Metanephros (tissue), 2 donors: ENCODE measurements at places on chromosomes 11 and 22. TPM values are rescaled to one million over a fixed set of nuclear protein-coding genes. Genes with fewer than 3 reads are reported as not detected.

Gene DEFB131B
- total RNA-seq = not detected

Gene MRPL16
- 36.0 TPM for total RNA-seq

Gene PACSIN2
- total RNA-seq = 40.3 TPM

Gene MUC6
- total RNA-seq = 5.0 TPM

Gene P2RY6
- total RNA-seq = 1.5 TPM

Gene RASD2
- 1.2 TPM for total RNA-seq

Gene PANX3
- total RNA-seq = not detected

Gene FRMD8
- total RNA-seq = 27.0 TPM

Gene PDE2A
- total RNA-seq = 26.7 TPM

Gene NRIP3
- total RNA-seq = 1.3 TPM

Gene SYT12
- total RNA-seq = 0.18 TPM

Gene RCOR2
- total RNA-seq = 4.1 TPM

Gene GGTLC2
- 0.29 TPM for total RNA-seq

Gene CRYBB2
- total RNA-seq = not detected

Gene YPEL4
- 1.9 TPM for total RNA-seq

Gene TTC12
- total RNA-seq = 24.3 TPM

Gene OR52I1
- total RNA-seq = not detected

Gene CCDC116
- total RNA-seq = 0.35 TPM

Gene TMEM191B
- 3.1 TPM for total RNA-seq

Gene TP53I11
- 51.6 TPM for total RNA-seq

Gene FREY1
- total RNA-seq = 0.64 TPM

Gene RIBC2
- total RNA-seq = 3.2 TPM

Gene LINC01488
- not detected for total RNA-seq

Gene KRTAP5-8
- total RNA-seq = 1.1 TPM

Gene ROM1
- total RNA-seq = 1.6 TPM

Gene CHRM1
- not detected for total RNA-seq

Gene UBQLN3
- total RNA-seq = 0.82 TPM

Gene MICAL3
- total RNA-seq = 44.0 TPM

Gene OR5B21
- total RNA-seq = 0.23 TPM

Gene PACSIN3
- 52.4 TPM for total RNA-seq

Gene RFPL2
- 0.18 TPM for total RNA-seq

Gene OR8G5
- not detected for total RNA-seq

Gene ARVCF
- 63.2 TPM for total RNA-seq

Gene ANO1
- total RNA-seq = 38.1 TPM

Gene TENM4
- 90.9 TPM for total RNA-seq

Gene PRDM11
- 27.1 TPM for total RNA-seq

Gene SLC15A3
- 21.6 TPM for total RNA-seq

Gene DTX4
- 25.5 TPM for total RNA-seq

Gene FGF4
- total RNA-seq = not detected

Gene MAPK8IP2
- total RNA-seq = 1.8 TPM

Gene CDC45
- 11.9 TPM for total RNA-seq

Gene MS4A4A
- total RNA-seq = 7.9 TPM

Gene RIN1
- total RNA-seq = 3.8 TPM

Gene USP28
- total RNA-seq = 56.3 TPM

Gene HSPB2
- total RNA-seq = 3.2 TPM

Gene DCDC1
- total RNA-seq = 8.6 TPM

Gene CD6
- total RNA-seq = 1.2 TPM

Gene H19
- 6,968 TPM for total RNA-seq

Gene MUC5AC
- total RNA-seq = 0.18 TPM

Gene FAM111B
- 5.8 TPM for total RNA-seq

Gene IGF2
- 562 TPM for total RNA-seq

Gene PMM1
- total RNA-seq = 42.2 TPM

Gene NCAM1
- total RNA-seq = 102 TPM
